ENCODE measurements at places on chromosomes 2 and 18.

DNA sequence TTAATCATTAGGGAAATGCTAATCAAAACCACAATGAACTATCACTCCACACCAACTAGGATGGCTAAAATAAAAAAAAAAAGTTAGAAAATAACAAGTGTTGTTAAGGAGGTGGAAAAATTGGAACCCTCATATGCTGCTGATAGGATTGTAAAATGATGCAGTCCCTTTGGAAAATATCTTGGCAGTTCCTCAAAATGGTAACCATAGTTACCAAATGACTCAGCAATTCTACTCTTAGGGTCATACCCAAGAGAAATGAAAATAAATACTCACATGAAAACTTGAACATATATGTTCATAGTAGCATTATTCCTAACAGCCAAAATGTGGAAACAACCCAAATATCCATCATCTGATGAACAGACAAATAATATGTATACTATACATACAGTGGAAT lies 15.7 kb upstream of the ACVR2A start:
- no peak for DNase-seq

DNA sequence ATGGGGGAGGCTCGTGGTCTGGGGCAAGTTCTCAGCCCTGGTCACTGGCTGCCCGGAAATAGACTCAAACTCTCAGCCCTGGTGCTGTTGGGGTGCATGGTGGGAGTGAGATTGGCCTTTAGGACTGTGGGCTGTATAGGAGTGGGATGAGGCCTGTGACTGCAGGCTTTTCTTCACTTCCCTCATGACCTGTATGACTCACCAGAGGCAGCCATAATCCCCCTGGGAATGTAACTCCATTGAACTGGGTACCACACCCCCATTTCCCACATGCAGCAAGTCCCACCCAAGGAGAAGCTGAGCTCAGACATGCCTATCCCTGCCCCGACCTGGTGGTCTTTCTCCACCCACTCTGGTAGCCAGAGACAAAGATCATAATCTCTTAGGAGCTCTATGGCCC lies 177.7 kb upstream of the OSR1 start:
- DNase-seq = no peak

GRCh38 chr2:19857100-19857499 lies 44.7 kb downstream of the TTC32 start:
- no peak for DNase-seq

GRCh38 chr2:170375192-170375591 lies 197.2 kb downstream of the MYO3B start:
- no peak for DNase-seq

GRCh38 chr2:19529677-19530076 lies 171.3 kb upstream of the OSR1 start:
- DNase-seq = no peak

DNA sequence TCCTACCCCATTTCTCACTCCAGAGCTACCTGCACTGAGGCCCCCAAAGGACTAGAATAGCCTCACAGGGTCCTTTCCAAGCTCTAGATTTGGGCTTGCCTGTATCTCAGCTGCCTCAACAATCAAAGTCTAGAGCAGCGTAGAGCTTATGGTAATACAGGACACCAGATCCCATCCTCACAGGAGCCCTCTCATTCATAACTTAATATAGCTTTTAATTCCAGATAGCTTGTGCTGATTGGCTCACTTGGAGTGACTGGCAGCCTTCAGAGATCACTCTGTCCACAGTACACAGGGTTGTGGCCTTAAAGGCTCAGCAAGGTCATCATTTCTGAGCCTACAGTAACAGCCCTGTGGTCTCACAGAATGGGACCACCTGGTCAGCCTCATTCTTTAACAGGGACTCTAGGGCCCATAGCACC lies 51.4 kb downstream of the ZFP36L2 start:
- no peak for DNase-seq
